ENCODE measurements at places on chromosomes 11 and 22. TPM values are rescaled to one million over a fixed set of nuclear protein-coding genes. Genes with fewer than 3 reads are reported as not detected.

The LDHAL6A gene
- not detected for polyA plus RNA-seq

The AQP11 gene
- 1.2 TPM for polyA plus RNA-seq

The ANO1 gene
- polyA plus RNA-seq: not detected

The ZNF70 gene
- polyA plus RNA-seq: 1.4 TPM

The SLC22A6 gene
- polyA plus RNA-seq: not detected

The DENND5A gene
- 194 TPM for polyA plus RNA-seq

The GDPD4 gene
- polyA plus RNA-seq: not detected

The NCF4 gene
- not detected for polyA plus RNA-seq

The PANX3 gene
- polyA plus RNA-seq: not detected

The CCDC81 gene
- 6.3 TPM for polyA plus RNA-seq

The ARHGAP42 gene
- polyA plus RNA-seq: 1.0 TPM

The CARNS1 gene
- polyA plus RNA-seq: 0.12 TPM

The RAG2 gene
- polyA plus RNA-seq: not detected

The TTC36 gene
- not detected for polyA plus RNA-seq

The E2F8 gene
- polyA plus RNA-seq: 2.0 TPM

The TST gene
- polyA plus RNA-seq: 45.7 TPM

The PEX26 gene
- polyA plus RNA-seq: 21.1 TPM

The CTSW gene
- 0.21 TPM for polyA plus RNA-seq

The PRG2 gene
- polyA plus RNA-seq: not detected

The MMP1 gene
- polyA plus RNA-seq: 349 TPM

The FGF4 gene
- not detected for polyA plus RNA-seq
